ENCODE measurements at places on chromosomes 13 and 19.

DNA sequence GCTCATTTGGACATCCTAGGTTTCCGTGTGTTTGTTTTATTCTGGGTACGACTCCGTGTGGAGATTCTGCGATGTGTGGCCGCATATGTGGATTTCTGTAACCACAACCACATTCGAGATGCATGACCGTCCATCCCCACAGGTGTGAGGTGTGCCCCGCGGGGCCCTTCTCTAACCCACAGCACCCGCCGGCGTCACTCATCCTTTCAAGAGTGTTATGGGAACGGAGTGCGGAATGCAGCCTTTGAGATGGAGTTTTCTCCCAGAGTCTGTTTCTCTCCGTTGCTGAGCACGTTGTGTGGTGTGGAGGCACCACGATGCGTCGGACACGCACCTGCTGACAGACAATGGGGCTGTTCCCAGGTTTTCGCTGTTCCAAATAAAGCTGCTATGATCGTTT is 40.0 kb downstream of the C13orf46 start:
- no peak for DNase-seq

DNA sequence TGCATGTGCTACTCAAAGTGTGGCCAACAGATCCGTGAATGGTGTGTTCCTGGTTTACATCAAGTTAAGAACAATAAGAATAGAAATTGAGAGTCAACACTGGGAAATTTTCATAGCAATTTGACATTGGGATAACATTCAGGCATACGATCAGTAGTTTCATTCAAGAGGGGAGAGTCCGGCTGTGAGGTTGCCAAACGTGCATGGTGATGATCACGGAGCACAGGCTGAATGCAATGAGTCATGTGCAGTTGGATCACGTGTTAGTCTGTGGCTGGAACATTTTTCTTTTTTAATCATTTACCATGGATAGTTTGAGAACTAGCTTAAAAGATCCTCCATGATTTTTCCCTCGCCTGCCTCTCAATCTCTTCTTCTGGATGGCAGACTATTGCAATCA is 2.5 kb upstream of the DCT start:
- DNase-seq: no peak

GRCh38 chr13:86960876-86961275 is 710.3 kb upstream of the SLITRK5 start:
- DNase-seq: no peak

GRCh38 chr13:69704311-69704710 is 403.3 kb upstream of the ATXN8OS start:
- no peak for DNase-seq

DNA sequence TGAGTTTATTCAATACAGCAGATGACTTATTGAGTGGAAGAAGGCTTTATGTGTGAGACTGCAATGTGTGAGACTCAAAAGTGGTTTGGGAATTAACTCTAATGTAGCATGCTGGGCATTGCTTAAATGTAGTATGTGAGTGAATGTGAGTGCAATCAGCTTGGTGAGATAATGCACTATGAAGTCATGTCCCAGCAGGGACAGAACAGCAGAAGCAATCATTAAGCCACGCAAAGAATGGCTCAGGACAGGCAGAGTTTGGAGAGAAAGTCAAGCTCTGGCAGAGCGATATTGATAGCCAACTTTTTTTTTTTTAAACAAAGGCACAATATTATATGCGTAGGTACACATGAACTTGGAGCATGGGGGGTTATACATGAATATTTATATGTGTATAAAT is 597.7 kb downstream of the GPC6 start:
- no peak for DNase-seq

- no peak for DNase-seq
Observed at GRCh38 chr13:97430296-97430695, 3.7 kb upstream of the RAP2A start.

DNA sequence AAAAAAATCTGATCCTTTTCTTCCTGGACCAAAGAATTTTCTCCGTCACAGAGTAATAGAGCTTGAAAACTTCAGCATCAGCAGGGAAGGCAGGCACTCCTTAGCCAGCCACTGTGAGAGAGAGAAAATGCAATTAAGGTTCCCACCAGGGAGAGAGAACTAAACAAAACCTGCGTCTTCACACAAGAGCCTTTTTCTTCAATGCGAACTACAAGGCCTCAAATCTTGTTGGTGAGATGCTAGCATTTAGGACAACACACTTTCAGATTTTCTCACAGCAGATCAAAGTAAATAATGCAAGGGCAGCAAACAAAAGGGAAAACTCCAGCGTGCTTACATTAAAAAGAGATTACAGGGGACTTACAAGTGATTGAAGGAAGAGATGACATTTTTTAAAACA is 80.1 kb downstream of the DACH1 start:
- DNase-seq: no peak

DNA sequence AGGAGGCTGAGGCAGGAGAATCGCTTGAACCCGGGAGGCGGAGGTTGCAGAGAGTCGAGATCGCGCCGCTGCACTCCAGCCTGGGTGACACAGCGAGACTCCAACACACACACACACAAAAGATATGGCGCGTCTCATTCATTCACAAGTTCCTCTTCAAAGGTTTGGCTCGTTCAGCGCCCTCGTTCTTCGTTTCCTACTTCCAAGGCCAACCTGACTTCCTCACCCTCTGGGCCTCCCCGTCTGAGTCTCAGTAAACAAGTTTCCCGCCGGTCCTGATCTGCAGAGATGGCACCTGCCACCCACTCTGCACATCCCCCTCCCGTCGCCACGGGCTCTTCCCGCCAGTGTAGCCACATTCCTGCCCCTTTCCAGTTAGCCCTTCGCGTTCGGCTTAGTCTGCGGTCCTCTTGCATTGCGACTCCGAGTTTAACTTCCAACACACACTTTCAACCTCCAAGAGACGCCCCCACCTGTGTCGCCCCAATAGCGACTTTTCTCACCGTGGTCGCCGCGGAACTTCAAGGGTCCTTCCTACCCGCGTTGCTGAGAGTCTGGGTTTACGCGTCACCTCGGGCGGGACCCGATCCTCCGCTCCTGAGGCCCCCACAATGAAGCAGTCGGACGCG is 1.3 kb upstream of the BSG start:
- DNase-seq: peak; percentile 59

GRCh38 chr13:48579165-48579918 is 46.5 kb upstream of the RCBTB2 start:
- peak; percentile 59 for DNase-seq

- DNase-seq: no peak
Observed at GRCh38 chr13:76245920-76246319, 609.8 kb downstream of the LMO7 start.

DNA sequence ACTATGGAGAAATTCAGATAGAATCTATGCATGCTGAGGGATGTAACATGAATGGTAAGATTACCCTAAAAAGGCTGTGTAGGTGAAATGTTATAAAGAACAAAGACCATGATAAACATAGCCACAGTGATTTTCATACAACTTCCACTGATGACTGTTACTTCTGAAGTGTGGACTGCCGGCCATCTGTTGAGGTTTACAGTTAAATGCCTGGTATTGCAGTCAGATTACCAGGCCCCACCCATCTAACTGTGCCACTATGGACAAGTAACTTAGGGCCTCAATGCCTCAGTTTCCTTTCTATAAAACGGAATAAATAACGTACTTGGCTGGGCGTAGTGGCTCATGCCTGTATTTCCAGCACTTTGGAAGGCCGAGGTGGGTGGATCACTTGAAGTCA is 395.6 kb downstream of the KLF12 start:
- no peak for DNase-seq

DNA sequence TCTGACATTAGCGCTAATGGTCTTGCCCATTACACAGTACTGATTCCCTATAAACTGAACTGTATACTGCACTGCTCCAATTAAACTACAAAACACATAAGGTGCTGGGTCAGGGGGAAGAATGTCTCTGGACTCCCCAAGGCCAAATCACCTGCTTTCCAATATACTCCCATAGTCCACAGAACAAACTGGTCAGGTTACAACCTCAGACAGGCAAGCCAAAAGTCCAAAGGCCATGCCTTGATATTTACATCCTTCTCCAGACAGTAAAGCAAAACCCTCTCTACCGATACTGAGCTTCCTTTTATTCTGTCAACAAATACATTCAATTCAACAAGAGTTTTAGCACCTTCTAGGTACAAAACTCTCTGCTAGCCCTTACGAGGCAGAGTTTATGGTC is 8.9 kb downstream of the ZNF541 start:
- no peak for DNase-seq

- no peak for DNase-seq
Observed at GRCh38 chr13:75364131-75364713, 117.7 kb downstream of the TBC1D4 start.

DNA sequence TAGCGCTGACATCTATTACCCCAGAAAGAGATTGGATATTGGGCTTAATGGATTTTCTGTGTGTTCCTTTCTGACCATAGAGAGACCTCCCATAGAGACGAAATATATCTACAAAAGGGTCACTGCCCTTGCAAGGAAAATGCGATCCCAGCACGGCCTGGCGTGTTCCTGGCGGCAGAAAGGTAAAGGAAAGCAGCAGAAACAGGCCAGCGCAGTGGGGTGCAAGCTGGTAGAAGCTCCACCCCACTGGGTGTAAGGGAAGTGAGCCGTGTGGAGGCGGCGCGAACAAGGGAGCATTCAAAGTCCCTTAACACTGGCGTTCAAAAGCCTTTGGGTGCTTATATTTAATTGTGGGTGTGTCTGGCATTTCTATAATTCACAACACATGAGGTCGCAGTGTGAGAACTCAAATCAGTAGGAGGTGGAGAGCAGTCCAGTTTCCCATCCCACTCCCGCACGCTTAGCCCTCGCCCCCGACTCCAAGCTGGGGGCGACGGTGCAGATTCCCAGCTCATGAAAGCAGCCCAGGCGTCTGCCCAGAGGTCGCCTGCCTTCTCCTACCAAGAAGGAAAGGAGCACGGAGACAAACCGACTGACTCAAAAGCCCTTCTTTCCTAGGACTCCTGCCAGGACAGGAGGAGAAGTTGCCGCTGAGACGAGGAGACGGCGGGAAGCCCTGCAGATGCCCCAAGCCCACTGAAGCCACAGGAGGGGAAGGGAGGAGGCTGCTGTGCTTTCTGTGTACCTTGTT is 478.4 kb downstream of the FOXO1 start:
- no peak for DNase-seq

DNA sequence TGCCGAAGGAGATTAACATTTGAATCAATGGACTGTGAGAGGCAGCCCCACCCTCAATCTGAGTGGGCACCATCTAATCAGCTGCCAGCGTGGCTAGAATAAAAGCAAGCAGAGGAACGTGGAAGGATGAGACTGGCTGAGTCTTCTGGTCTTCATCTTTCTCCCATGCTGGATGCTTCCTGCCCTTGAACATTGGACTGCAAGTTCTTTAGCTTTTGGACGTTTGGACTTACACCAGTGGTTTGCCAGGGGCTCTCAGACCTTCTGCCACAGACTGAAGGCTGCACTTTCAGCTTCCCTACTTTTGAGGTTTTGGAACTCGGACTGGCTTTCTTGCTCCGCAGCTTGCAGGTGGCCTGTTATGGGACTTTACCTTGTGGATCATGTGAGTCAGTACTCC is 14.7 kb downstream of the NHLRC3 start:
- DNase-seq: no peak

DNA sequence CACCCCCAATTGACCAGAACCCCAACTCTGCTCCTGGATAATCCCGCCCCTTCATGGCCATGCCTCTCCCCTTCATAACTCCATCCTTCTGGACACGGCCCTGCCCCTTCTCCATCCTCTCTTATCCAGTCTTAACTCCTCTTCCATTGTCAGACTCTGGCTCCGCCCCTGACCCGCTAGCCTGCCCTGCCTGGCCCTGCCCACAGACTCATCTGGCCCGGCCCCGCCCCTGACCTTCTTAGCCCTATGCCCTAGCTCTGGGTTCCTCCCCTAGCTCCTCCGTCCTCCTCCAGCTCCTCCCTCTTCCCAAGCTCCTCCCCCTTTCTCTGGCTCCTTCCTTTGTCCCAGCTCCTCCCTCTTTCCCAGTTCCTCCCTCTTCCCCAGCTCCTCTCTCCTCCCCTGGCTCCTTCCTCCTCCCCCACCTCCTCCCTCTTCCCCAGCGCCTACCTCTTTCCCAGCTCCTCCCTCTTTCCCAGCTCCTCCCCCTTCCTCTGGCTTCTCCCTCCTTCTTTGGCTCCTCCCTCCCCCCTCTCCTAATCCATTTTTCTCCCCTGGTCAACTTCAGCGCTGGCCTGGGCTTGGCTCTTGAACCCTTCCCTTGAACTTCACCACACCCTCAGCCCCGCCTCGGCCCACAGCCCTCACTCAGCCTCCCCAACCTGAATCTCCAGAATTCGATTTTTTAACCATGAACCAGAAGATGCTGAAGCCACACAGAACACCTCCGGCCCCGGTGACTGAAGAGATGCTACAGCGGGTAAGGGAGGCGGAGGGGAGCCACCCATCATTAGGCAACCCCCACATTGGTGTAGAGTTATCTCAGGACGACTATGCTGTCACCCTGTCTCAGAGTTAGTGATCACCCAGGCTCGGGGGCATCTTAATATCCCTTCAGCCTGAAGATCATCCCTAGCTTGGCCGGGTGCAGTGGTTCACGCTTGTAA is 9.2 kb upstream of the ZNF358 start:
- DNase-seq: peak; percentile 53

- DNase-seq: no peak
Observed at GRCh38 chr19:45123440-45123850, 30.5 kb downstream of the PPP1R37 start.

DNA sequence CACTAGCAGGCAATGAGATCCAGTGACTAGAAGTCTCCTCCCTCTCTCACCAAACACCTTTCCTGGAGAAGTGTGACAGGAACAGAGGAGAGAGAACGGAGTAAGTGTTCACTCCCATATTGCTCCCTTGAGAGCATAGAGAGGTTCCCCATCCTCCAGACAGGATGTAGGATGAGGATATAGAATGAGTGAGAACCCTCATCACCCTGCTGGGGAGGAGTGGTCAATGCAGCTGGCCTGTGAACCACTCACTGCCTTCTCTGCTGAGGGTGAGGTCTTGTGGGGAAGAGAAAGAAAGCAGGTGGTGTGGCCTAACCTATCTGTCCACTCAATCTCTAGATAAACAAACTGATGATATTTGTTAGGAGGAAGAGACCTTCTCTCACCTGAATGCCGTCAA is 386.6 kb downstream of the PCDH20 start:
- no peak for DNase-seq

- DNase-seq: no peak
Observed at GRCh38 chr13:23558675-23559536, 11.3 kb upstream of the TNFRSF19 start.

GRCh38 chr13:98570929-98571372 is 6.0 kb downstream of the STK24 start:
- DNase-seq: peak; percentile 85

DNA sequence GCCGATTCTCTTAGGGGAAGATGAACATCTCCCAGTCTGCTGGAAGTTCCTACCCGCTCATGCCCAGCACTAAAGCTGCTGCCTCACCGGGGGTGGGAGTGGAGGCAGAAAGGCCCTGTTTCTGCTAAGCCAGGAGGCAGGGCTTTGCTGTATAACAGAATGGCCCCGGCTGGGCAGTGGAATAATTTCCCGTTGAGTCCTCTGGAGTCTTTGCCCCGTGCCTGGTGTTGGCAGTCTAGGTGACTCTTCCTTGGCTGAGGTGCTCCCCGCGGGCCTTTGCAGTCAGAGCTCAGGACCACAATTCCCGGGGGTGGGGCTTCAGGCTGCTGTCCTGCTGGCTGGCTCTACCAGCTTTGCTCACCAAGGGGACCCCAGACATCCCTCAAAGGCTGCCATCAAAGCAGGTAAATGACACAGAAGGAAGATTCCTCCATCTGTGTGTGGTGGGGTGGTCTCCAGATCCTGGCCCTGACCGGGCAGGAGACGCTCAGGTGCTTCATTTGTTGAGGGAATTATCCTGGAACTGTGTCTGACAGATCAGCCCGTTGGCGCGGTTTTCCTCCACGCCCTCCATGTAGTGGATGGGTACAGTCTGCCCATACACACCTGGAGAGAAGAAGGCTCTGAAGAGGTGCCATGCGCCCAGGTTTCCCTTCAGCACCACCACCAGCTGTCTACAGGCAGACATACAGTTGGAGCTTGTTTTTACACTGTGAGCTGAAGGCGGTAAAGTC is 209.9 kb downstream of the TEX29 start:
- DNase-seq: no peak
